GM18507 (cell line): ENCODE measurements at places on chromosomes 2 and 18.

GRCh38 chr2:23583467-23583866 is 198.5 kb downstream of the KLHL29 start:
- no peak for DNase-seq

DNA sequence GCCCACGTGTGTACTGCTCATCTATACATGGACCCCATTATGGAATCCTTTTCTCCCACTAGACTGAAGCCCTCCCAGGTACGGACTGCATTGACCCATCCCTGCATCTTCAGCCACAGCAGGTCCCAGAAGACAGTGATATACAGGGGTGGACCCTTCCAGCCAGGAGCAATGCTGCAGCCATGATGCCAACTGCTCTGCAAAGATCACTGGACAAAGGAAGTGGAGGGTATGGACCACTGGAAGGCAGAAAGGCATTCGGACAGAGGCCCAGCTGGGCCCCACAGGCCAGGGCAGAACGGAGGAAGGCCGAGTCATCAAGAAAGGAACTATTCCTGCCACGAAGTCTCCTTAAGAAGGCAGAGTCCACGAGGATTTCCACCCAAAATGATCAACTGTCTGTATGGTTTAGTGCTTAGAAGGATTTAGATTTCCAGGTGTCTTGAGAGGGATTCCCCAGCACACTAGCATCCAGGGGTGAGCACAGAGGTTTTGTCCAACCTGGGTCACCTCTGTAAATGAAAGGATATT is 93.4 kb downstream of the TWIST2 start:
- DNase-seq: no peak

- DNase-seq: no peak
Observed at GRCh38 chr2:226916669-226917068, 80.8 kb downstream of the RHBDD1 start.

DNA sequence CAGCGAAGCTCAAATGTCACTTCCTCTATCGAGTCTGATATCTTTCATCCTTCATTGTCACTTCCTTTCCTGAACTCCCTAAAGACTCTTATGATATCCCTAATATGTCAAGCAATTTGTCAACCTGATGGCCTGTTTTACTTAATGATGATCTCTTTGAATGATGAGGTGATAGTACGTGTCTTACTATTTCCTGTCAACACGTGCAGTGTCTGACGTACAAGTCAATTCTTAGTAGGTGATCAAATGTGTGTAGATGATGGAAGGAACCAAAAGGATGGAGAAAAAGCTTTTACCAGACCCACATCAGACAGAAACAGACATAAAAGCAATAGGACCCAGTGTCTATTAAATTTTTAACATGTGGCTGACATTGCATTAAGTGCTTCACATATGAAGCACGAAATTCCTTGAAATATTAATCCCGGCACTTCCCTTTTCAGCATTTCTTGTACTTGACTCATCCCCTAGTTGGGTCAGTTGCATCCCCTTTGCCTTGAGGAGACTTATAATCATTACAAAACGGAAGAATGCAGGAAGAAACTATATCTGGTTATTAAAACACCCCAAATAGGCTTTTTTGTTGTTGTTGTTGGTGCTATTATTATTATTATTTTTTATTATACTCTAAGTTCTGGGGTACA is 108.6 kb upstream of the NYAP2 start:
- DNase-seq: no peak

- DNase-seq: no peak
Observed at GRCh38 chr2:58680755-58681310, 439.7 kb upstream of the FANCL start.

GRCh38 chr2:60556576-60557485 is 3.4 kb upstream of the BCL11A start:
- no peak for DNase-seq

DNA sequence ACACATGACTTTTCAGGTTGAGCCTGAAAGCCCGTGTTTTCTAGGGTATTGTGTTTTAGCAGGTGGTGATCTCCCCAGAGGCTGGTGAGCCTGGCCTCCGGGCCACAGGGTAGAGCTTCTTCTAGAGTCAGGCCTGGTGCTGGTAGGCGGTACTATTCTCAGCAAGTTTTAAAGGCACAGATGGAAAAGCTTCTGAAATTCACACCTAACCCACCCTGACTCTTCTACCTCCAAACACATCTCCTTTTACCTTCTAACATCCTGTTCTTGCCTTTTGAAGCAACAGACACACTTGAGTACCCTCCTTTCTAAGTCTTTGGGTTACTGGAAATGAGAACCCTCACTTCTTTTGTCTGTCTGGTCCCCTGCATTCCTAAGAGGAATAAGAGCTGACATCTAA is 191.1 kb downstream of the SETBP1 start:
- DNase-seq: no peak

DNA sequence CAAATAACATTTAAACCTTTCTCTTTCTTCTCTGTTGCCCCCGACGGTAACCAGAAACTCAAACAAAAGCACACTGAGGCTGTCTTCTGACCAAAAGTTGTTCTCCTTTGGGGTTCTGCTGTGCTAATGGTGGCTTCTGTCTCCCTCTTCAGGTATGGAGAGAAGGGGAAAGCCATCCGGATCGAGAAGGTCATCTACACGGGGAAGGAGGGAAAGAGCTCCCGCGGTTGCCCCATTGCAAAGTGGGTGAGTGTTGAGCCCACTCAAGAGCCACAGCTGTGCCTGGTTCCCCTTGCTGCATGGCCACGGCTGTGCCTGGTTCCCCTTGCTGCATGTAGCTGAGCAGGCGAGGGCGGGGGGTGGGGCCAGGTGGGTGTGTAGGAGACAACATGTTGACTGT is 67.4 kb downstream of the BOLA3 start:
- DNase-seq: no peak
